ENCODE measurements at places on chromosomes 7 and 10.

DNA sequence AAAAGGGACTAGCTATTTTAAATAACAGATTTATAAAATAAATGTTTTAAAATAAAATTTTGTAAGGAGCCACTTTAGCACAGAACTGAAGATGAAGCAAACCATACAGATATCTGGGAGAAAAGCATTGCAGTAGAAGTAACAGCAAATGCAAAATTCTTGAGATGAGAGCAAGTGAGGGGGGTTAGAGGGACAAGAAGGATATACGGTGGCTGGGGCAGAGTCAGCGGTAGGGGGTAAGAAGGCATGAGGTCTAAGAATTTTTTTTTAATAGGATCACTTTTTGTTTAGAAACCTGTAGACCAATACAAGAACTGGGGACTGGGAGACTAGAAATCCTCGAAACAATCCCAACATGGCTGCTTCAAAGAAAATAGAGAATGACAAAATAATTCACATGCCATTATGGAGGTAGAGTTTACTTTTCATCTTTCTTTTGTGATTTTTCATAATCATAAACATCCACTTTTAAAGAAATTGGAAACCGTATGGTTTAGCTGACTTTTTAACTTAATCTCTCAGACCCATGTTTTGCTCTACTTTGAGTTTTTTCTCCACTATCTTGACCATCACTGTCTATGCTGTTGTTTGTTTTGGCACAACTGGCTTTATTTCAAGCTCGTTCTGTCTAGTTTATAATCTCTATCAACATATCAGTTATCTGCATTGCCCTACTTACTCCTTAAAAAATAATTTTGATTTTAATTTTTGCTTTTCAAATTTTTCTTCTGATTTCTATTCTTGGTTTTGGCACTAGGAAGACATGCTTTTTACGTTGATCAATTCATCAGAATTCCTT, 73.5 kb downstream of the KMT2C start:
- no peak for DNase-seq

GRCh38 chr10:517872-518475, 171.5 kb downstream of the DIP2C start:
- DNase-seq = no peak

DNA sequence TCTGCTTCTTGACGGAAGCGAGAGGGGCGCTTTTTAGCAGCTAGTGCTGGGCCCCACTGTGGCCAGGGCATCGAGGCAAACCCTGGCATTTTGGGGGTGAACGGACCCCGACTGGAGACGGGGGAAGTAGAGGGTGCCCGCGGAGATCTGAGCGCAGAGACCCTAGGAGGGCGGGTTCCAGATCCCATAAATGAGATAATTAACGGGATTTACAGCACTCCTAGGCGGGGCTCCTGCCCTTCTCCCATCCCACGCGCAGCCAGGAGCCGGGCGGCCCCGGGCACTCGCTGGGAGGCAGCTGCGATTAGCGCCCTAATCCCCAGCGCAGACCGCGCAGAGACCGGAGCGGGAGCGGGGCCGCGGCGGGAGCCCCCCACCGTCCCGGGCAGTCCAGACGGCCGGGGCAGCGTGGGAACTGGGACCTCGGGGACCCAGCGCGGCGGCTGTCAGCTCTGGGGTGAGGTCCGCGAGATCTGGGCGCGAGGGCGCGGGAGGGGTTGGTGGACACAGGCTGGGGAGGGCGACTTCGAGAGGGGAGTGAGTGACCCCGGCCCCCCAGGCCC, 735 bp downstream of the JCAD start:
- DNase-seq = no peak

DNA sequence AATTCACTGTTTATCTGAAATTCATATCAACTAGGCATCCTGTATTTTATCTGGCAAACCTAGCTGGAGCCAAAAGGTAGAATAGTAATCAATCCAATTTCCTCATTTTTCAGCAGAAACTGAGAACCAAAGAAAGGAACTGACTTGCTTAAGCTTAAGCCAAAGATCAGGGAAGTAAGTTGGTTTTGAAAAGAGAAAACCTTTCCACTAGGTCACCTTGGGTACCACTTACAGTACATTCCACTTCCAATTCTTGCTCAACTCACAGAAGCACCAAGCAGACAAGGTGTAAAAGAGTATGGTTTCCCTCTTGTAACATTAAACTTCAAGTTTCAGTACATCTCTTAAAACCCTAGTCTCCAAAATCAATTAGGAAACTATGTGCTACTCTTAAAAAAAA, 79.6 kb downstream of the ZFAND4 start:
- peak; percentile 33 for DNase-seq

DNA sequence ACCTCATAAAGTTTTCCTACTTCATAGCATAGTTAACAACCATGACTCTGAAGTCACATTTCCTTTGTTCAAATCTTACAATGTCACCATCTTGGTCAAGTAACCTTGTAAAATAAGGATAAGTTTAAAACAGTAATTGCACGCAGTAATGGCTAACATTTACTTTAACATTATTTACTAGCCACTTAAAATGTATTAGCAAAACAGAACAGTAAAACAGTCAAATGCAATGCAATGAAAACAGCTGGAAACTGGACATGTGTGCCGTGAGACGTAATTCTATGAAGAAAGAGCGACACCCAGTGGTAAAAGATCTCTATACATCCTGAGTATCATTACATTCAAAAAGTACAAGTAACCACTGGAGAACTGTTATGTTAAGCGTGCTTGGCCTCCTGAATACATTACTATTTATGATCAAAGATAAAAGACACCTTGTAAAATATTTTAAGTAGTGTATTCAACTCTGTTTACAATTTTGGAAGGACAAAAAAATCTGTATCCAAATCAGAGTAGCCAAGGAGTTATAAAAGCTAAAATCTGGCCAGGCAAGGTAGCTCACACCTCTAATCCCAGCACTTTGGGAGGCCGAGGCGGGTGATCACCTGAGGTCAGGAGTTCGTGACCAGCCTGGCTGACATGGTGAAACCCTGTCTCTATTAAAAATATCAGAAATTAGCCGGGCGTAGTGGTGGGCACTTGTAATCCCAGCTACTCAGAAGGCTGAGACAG, 27.2 kb downstream of the ATE1 start:
- peak; percentile 92 for DNase-seq

All from hematopoietic multipotent progenitor cell treated with erythropoietin and hydrocortisone succinate and interleukin-3 and kit ligand, for 6 days (in vitro differentiated cells).